BJ (cell line): ENCODE measurements at places on chromosomes 3 and 15.

GRCh38 chr15:100726421-100727190 lies 124.2 kb downstream of the ASB7 start:
- DNase-seq, result no peak

DNA sequence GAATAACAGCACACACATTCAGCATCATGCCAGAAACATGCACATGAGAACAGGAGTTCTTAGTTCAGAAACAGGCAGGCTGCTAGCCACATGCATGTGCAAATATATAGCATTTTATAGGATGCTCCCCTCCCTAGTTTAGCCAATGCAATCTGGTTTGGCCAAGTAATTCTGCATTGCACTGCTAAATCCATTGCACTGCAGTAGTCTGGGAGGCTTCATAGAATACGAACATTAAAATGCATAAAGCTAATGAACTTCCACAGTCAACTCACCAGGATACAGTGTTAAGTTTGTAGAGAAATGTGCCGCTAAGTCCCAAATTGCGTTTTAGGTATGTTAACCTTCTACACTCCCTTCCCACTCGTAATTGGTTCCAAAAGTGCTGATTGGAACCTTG lies 41.8 kb downstream of the EHHADH start:
- no peak for DNase-seq

DNA sequence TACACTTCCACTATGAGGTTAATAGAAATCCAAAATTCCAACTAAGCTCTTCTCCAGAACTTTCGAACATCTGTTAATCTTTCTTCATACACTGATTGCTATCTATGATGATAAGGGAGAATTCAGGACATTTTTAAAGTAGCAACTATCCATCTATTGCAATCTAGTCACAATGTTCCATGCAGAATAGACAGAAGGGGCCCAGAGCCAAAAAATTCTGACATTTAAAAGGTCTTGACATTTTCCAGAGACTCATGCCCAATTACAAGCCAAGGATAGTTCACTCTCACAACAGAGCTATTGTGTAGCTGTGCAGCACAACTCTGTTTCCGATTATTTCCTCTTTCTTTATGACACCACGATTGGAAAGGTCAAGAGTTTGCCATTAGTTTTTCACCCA lies 999.7 kb upstream of the ALCAM start:
- DNase-seq, result no peak

GRCh38 chr15:63331456-63331855 lies 50.2 kb downstream of the CA12 start:
- no peak for DNase-seq

GRCh38 chr3:127677541-127678314 lies 5.0 kb downstream of the ABTB1 start:
- no peak for DNase-seq

DNA sequence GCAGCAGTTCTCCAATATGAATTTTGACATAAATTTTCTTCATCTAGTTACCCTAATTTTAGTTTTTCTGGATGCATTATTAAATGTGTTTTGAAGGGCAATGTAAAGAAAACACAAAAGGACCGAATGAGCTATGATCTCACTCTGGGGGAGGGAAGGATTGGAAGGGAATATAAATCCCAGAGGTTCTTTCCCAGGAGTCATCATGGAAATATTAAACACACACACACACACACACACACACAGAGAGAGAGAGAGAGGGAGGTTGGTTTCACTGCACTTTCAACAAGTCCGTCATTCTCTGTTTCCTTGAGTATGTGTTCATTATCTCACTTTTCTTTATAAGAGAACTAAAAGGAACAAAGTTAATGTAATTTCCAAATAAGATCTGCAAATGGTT lies 70.7 kb upstream of the DCBLD2 start:
- no peak for DNase-seq
